Activated gamma-delta T cell treated with anti-CD3 and anti-CD28 coated beads, Interleukin-2, amount 50 U/mL, for 16 hours (primary cell): ENCODE measurements at places on chromosomes 5 and 9.

DNA sequence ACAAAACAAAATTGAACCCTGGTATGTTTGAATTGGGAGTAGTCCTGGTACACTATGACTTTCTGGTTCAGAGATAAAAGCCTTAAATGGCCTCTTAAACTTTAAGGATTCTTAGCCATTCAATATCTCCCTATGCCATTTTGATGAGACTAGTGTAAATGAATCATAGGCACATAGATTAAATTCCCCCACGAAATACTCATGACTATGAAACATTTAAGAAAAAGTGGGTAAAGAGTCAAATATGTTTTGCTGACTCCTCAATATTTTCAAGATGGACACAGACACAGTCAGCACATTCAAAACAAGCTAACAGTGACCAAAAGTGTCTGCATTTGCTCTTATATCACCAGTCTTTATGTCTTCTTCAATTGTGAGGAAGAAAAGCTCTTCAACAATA, 278.3 kb downstream of the PDE4D start:
- DNase-seq = no peak

DNA sequence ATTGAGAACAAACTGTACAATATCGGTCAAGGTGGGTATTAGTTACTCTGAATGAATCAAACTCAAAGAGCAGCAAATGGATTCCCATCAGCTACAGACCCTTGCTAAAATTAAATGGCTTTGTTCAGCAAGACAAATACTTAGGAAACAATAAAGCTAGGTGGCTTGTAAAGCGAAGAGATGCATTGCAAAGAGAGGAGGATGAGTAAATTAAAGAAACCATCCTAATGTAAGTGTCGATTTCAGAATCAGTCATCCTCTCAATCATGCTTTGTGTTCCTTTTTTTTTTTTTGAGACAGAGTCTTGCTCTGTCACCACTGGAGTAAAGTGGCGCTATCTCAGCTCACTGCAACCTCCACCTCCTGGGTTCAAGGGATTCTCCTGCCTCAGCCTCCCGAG, 359.2 kb upstream of the ZNF462 start:
- DNase-seq = no peak

DNA sequence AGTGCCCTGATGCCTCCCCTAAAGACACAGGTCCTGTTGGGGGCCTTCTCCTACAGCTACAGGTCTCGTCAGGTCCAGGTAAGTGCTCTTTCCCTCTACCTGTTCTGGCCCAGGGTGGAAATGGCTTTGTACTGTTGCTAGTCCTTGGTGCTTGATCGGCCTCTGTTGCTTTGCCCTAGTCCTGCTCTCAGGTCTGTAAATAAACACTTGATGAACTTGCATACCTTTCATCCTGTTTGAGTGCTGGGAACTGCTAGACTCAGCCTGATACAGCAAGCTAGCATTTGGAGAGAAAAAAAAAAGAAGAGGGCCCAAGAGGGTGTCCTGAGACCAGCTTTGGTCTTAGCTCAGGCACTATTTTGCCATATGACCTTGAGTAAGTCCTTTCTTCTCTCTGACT, 21.8 kb upstream of the ZNF618 start:
- DNase-seq = no peak

- no peak for DNase-seq
Observed at GRCh38 chr9:126084008-126084407, 242.6 kb upstream of the MVB12B start.

DNA sequence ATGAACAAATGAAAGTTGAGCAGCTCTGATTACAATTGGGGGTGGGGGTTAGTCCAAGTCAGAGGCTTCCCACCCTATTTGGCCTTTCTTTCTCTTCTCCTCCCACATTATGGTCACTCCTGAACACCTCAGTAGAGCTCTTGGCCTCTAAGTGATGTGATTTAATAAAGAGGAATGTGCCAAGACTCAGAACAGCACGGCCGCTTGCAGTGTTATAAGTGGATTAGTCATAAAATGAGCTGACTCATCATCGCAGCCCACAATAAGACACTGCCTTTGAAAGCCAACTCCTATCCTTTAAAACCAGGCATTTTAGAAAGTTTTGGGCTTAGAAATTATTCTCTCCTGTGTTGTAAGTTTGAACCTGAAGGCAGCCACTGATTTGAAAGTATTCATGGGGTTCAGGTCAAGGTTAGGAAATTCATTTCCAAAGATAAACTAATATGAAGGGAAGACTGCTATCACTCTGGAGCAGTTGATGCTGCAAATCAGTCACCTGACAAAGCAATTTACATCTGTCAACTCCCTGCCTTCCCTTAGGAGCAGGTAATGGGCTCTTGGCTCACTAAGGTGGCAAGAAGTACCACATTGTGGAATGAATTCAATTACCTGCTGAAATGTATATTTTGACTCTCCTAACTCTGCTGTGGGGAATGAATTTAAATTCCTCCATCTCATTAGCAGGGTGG, 283.6 kb upstream of the NMUR2 start:
- DNase-seq = no peak

GRCh38 chr5:177600508-177601018, 631 bp downstream of the B4GALT7 start:
- no peak for DNase-seq

GRCh38 chr9:131403493-131403773, 9.5 kb downstream of the PRRC2B start:
- no peak for DNase-seq

DNA sequence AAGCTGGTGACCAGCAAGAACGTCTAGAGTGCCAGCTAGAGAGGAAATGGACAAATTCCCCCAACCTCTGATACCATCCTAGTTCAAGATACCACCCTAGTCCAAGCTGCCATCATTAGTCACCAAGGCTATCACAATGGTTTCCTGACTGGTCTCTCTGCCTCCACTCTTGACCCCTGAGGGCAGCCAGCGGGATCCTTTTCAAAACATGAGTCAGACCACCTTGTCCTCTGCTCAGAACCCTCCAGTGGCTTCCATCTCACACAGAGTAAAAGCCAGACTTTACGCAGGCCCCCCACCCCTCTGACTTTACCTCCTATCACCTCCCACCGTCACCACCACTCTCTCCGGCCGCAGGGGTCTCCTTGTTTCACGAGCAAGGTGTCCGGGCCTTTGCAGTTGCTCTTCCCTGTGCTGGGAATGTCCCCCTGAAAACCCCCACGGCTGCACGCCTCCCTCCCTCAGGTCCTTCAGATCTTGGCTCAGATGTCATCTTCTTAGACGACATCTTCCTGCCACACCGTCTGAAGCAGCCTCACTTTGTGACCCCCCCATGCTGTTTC, 42.2 kb upstream of the FBXW11 start:
- no peak for DNase-seq

DNA sequence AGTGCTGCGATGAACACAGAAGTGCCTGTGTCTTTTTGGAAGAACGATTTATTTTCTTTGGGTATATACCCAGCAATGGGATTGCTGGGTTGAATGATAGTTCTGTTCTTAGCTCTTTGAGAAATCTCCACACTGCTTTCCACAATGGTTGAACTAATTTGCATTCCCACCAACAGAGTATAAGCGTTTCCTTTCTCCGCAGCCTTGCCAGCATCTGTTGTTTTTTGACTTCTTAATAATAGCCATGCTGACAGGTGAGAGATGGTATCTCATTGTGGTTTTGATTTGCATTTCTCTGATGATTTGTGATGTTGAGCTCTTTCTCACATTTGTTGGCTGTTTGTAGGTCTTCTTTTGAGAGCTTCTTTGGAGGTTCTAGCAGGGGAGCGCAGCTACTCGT, 134.6 kb downstream of the TENT4A start:
- no peak for DNase-seq

- DNase-seq = no peak
Observed at GRCh38 chr5:100496296-100496695, 38.9 kb upstream of the FAM174A start.

DNA sequence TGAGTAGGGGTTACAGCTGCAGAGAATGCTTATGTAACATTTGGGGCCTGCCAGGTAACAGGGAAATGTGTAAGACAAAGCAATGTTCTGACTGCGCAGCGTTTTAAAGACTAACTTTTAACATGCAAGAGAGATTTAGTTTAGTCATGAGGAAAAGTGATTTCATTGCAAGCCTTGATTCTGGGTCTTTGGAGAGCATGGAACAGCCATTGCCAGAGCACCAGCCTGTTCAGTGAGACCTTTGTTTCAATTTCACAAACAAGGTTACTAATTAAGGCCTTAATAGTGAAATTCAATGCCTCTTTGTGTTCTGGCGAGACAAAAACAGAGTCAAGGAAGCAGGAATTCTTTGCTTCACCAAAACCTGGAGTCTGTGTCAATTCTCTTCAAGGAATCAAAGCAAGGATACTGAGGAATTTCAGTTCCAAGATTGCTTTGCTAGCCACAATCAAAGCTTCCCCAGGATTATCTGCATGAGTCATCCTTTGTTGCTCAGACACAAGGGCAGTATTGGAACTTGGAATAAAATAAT, 14.4 kb downstream of the CKMT2 start:
- DNase-seq = no peak

DNA sequence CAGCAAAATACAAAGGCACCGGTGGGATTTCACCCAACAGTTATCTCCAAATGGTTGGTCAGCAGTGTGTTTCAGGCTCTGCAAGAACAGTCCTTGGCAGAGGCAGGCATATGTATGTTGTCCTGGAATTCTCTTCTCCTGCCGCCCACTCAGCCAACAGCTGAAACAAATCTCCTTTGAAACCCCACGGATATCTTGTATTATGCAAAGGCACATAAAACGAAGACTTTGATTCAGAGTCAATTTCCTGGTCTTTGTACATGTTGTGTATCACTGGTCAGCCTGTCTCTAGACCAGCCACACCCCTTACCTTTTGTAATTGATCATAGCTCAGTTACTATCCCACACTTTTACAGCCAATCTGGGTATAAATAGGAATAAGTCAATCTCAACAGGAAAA, 29.2 kb downstream of the FREM1 start:
- no peak for DNase-seq

DNA sequence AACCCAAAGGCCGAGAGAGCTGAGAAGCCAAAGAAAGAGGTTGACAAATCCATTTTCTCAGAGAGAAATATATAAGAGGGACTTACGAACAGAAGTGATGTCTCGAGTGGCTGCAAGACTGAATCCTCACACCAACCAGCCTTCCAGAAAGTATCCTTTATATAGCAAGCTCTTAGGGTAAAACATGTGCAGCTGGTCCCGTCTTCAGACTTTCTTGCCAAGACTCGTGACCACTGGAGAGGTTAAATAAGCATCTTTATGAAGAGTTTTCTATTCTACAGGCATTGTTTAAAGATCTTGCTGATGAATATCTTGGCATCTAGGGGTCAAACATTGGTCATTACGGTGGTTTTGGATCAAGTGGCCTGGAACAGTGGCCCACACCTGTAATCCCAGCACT, 16.9 kb upstream of the SLC22A4 start:
- DNase-seq = no peak

- DNase-seq = no peak
Observed at GRCh38 chr5:160260881-160261815, 31.8 kb downstream of the FABP6 start.

DNA sequence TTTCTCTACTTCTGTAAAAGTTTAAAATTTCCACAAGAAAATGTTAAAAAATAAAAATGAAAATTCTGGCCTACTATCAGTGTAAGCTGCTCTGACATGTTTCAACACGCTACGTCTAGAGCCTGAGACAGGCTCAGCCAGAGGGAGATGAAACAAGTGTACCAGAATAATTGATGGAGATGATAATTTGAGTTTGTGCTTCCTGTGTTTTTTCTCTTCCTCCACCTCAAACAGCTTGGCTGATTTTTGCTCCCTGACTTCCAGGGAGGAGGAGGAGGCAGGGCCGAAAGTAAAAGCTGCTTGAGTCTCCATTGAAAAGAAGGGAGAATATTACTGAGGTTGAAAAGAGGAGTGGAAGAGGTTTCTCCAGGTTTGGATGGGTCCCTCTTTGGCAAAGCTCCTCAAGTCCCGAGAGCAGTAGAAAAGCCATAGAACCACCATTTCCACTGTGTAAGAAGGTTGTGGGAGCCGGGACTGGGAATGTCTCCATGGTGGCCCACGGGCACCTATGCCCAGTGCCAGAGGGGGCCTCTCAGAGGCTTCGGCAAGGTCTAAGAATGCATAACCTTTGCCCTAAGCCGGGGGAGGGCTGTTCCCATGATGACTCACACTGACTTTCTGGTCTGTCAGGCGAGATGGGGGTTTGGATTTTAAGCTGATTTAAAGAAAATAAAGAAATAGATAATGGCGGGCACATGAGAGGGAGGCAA, 95.1 kb downstream of the HRH2 start:
- no peak for DNase-seq

- no peak for DNase-seq
Observed at GRCh38 chr9:69090140-69090750, 54.7 kb downstream of the FXN start.

GRCh38 chr5:93421987-93422401, 159.0 kb downstream of the NR2F1-AS1 start:
- DNase-seq = no peak

- no peak for DNase-seq
Observed at GRCh38 chr5:150009671-150010387, 9.3 kb downstream of the HMGXB3 start.

- DNase-seq = no peak
Observed at GRCh38 chr9:76255781-76256455, 138.3 kb downstream of the RFK start.

GRCh38 chr5:60325870-60326269, 374.1 kb downstream of the DEPDC1B start:
- no peak for DNase-seq

- no peak for DNase-seq
Observed at GRCh38 chr9:16191191-16191590, 638.3 kb downstream of the CCDC171 start.

- no peak for DNase-seq
Observed at GRCh38 chr9:12851341-12852090, 76.7 kb downstream of the LURAP1L start.

GRCh38 chr5:141001446-141001843, 35.2 kb downstream of the PCDHAC2 start:
- no peak for DNase-seq

- DNase-seq = no peak
Observed at GRCh38 chr5:175215906-175216305, 228.1 kb downstream of the DRD1 start.

- no peak for DNase-seq
Observed at GRCh38 chr5:36643162-36643561, 36.8 kb downstream of the SLC1A3 start.

- DNase-seq = no peak
Observed at GRCh38 chr9:16417749-16418148, 452.7 kb downstream of the BNC2 start.

DNA sequence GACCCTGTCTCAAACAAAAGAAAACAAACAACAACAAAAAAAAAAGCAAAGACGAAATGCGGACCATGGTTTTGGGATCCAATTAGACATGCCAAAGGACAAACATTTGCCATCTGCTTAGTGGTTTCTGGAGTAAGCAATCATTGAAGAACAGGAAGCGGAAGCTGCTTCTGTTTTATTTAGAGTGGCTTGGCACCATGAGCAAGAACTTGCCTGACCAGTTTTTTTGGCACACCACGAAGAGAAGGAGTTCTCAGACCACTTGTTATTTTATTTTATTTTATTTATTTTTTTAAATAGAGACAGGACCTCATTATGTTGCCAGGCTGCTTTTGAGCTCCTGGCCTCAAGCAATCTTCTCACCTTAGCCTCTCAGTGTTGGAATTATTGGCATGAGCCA, 17.0 kb downstream of the BTF3 start:
- DNase-seq = no peak

- DNase-seq = no peak
Observed at GRCh38 chr5:17064241-17064640, 128.2 kb upstream of the MYO10 start.

- no peak for DNase-seq
Observed at GRCh38 chr5:160970605-160971191, 118.7 kb upstream of the ATP10B start.
